GM20000 (cell line): ENCODE measurements at places on chromosomes 7 and 10.
A peak's percentile ranks its signal among the peaks of the same experiment; 100 is the strongest.

DNA sequence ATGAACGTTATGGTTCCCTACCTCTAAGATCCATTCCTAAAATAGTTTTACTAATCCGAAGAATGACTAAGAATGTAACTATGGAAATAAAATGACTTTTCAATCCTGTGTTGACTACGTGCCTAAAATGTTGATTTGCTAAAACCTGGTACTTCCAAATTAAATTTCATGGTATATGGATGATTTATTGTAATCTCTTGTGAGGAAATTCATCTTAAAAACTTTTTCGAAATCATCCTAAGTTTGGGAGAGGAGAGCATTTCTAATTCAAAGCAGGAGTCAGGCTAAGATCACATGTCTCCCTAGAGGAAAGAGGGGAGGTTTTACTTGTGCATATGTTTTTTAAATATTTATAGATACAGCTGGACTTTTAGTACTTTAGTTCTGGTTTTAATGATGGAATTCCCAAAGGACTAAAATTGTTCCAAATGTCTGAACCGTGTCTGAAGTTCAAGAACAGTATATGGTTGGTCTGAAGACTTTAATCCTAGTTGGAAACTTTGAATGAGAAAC, 483.9 kb downstream of the AUTS2 start:
- DNase-seq, result no peak

GRCh38 chr10:84548869-84549268, 220.5 kb downstream of the CCSER2 start:
- DNase-seq, result no peak

DNA sequence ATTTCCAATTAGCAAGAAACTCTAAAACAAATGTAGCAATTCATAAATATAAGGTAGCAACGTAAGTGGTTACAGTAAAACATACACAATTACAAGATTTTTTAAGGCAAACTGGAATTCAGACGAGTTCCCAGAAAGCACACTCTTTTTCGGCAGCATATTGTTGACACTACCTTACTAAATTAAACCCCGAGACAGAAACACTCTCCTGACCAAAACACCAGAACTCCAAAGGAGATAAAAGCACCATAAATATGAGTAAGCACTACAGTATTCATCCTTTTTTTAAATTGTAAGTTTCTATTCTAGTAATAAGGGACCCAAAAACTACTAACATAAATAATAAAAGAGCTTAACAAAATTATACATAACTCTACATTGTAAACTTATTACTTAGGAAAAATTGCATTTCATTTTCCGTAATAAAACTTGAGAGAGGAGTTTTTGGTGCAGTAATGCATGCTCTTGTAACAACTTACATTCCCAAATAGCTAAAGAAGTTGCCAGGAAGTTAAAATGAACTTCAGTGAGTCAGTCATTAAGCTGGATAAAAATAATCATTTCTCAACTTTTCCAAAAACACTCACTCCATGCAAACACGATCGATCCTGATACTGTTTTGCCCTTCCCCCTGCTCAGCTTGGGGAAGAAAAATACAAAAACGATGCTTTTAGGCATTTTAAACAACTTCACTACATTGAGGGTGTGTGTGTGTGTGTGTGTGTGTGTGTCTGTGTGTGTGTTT, 2.0 kb downstream of the PIP4K2A start:
- DNase-seq, result no peak

GRCh38 chr10:774661-775244, 85.3 kb upstream of the DIP2C start:
- peak; percentile 11 for DNase-seq

GRCh38 chr10:77673515-77674140, 36.0 kb upstream of the KCNMA1 start:
- DNase-seq, result no peak
